ENCODE measurements at places on chromosomes 5 and 9.

- no peak for DNase-seq
Observed at GRCh38 chr5:179953987-179954386, 46.3 kb upstream of the TBC1D9B start.

GRCh38 chr5:143016777-143017516 is 246.8 kb downstream of the ARHGAP26 start:
- DNase-seq: peak; percentile 58

DNA sequence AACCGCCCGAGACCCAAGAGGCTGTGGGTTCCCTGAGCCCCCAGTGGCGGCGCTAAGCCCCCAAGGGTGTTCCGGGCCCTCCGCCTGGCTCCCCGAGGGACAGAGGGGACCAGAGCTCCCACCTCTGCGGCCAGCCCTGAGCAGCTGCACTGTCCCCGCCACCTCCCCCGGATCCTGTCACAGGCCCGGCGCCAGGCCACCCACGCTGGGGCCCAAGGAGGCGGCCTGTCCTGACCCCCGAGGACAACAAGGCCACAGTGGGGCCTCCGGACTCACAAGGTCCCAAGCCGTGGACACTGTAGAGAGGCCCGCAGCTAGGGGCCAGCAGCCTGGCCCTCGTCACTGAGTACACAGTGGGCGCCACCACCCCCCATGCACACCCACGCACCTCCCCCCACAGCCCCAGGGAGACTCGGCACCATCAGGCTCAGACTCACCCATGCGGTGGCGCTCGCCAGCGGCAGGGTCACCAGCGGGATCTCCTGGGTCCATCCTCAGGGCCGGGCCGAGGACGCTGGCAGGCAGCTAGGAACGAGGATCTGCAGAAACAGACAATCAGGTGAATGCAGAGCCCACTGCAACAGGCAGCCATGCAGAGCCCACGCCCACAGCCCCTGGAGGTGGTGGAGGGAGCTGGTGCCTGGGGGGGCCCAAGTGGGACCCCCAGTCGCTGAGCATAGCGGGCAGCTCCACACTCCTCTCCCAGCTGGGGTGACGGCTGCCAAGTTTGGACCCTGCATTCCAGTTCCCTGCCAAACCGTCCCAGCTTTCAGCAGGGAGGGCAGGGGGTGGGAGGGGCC is 27.9 kb downstream of the EXD3 start:
- no peak for DNase-seq

GRCh38 chr5:134948911-134949310 is 18.8 kb upstream of the CATSPER3 start:
- DNase-seq: no peak

DNA sequence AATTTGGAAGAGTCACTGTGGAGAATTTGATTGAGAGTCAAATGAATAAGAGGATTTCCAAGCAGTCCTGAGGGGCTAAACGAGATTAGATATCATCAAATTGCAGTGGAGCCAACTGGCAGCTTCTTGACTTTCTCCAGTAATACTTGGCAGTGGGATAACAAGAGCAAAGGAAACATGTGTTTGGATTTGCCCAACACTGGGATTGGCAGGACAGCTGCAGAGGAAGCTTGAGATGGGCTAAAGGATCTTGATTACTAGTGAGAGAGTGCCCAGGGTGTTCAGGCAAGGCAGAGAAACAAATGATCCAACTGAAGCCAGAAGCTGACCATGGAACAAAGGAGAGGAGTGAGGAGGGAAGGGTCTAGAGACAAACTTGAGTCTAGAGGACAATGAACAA is 356.0 kb upstream of the ISL1 start:
- no peak for DNase-seq

- no peak for DNase-seq
Observed at GRCh38 chr9:136264031-136264430, 18.4 kb upstream of the QSOX2 start.

DNA sequence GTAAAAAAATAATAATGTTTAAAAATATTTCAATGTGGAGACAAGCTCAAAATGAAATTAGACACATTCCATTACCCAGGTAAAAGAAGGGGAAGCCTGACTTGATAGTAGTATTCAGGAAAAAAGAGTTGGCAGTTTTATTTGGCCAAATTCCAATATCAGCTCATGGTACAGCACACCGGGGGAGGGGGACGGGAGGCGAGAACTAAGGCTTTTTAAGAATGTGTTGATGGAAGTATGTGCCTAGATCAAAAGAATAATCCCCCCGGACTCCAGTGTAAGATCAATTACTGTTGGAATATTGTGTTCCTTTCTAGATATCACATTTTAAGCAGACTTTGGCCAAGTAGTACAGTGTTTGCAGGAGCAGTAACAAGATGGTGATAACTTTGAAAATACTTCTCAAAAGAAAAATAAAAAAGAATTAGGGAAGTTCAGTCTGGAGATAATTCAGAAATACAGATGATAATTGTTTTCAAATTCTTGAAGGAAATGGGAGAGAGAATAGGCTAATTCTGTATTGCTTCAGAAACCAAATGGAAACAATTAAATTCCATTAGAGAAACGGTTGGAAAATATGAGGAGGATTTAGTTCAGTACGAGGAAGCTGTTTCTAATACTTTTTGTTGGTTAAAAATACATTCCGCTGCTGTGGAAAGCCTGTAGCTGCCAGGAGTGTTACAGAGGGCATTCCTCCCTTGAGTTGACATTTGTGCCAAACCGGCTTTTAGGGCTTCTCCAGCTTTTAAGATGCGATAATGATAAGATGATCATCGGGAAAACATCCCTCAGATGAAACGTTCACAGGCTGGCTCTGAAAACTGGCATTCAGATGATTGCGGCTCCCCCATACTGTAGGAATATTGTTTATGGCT is 98.1 kb upstream of the ERBIN start:
- no peak for DNase-seq

GRCh38 chr5:74196233-74196632 is 444.3 kb downstream of the ENC1 start:
- DNase-seq: no peak

GRCh38 chr5:90020575-90021538 is 388.7 kb downstream of the CETN3 start:
- no peak for DNase-seq

GRCh38 chr5:78757269-78758053 is 108.9 kb upstream of the LHFPL2 start:
- DNase-seq: no peak

DNA sequence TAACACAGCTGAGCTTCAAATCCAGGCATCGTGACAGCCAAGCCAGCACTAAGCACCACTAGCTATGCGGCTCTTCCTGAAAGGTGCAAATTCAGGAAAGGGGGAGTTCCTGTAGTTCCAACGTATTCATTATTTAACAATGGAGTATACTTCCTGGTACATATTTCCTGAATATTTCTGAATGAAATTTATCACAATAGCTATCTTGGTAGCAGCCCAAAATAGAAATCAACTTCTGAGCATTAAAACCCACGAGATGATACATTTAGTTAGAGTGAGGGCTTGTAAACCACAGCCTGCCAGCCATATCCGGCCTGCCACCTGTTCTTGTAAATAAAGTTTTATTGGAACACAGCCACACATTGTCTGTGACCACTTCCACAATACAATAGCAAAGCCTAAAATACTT is 109.7 kb upstream of the RETREG1 start:
- DNase-seq: peak; percentile 2
